Activated T-cell treated with anti-CD3 and anti-CD28 coated beads, Interleukin-2, amount 50 U/mL, for 4 hours (primary cell): ENCODE measurements at places on chromosomes 7 and 10. TPM values are rescaled to one million over a fixed set of nuclear protein-coding genes. Genes with fewer than 3 reads are reported as not detected.

SORBS1 gene
- total RNA-seq = 0.38 TPM

CPVL gene
- total RNA-seq = not detected

DPYSL4 gene
- 6.3 TPM for total RNA-seq

TAS2R41 gene
- not detected for total RNA-seq

FLNC gene
- 0.33 TPM for total RNA-seq

KCNMA1 gene
- total RNA-seq = 0.18 TPM

DLX5 gene
- total RNA-seq = not detected

SMKR1 gene
- 6.2 TPM for total RNA-seq

INHBA gene
- total RNA-seq = 0.38 TPM

FOXI2 gene
- total RNA-seq = not detected

GRCh38 chr10:8304861-8305260, 250.4 kb downstream of the GATA3 start:
- DNase-seq = no peak

DNA sequence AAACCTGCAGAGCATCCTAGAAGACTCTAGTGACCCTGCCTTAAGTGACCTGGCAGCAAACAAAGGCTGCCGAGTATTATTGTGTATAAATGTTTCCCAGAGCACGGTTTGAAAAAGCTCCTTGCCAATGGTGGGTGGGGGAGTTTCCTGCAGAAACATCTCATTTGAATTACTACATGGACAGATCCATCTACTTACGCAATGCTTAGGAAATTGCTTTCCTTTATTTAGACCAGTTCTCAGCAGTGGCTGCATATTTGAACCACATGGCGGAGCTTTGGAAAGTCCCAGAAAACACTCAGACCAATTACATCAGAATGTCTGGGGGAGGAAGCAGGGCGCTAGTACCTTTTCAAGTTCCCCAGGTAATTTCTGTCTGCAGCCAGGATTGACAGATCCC, 560.9 kb downstream of the SDK1 start:
- no peak for DNase-seq

DNA sequence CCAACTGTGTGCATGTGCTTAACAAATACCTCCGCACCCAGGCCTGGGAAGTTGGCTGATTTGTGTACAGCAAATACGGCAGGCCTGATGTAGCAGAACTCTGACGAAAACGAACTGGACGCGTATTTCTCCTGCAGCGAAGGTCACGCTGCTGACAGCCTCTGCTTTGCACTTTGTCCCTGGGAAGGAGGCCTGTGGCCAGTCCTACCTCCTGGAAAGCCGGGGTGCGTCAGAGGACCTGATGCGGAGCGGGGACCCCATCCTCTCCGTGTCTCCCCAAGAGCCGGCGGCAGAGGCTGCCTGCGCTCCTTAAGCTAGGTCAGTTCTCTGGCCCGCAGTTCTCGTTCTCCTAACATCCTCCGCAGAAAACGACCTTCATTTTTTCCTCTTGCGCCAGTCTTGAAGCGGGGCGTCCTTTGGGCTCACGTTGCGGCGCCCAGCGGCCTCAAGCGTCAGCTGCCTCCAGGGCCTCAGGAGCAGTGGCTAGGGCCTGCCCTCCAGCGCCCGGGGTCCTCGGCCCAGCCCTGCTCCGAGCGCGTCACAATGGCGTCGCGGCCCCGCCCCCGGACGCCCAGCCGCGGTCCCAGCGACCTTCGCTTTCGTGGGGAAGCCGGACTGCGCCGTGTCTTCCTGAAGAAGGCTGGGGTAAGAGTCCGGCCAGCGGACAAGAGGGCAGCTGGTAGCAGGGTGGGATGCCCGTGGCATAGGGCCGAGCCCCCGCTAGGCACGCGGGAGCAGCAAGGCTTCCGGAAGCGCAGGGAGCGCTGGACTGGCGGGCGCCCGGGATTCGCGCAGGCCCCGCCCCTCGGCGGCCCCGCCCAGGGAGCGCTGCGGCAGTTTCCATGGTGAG, at the start of gene ZNF487:
TSS of gene ZNF487 (plus strand) at position 821 of the 850 bp plus-strand sequence. CDS start 38,703 bp downstream, outside the sequence.
- peak; percentile 77 for DNase-seq

GRCh38 chr10:100303724-100304319, 17.3 kb upstream of the BLOC1S2 start:
- no peak for DNase-seq

DNA sequence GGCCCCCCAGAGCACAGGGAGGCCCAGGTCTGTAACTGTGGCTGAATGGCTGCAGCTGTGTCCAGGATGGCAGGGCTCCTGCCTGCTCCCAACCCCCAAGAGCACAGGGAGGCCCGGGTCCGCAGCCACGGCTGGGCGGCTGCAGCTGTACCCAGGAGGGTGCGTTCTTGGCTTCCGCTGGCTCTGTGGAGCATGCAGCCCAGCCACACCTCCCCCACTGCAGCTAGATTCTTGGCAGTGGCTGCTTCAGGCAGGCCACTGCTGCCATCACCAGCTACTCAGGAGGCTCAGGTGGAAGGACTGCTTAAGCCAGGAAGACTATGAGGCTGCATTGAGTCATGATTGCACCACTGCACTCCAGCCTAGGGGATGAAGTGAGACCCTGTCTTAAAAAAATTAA, 27.9 kb downstream of the C7orf25 start:
- no peak for DNase-seq

GRCh38 chr7:142716596-142716995, 32.7 kb upstream of the PRSS1 start:
- no peak for DNase-seq

- DNase-seq = peak; percentile 58
These were observed 1.1 kb downstream of the TRRAP start for GRCh38 chr7:98879198-98879978.

DNA sequence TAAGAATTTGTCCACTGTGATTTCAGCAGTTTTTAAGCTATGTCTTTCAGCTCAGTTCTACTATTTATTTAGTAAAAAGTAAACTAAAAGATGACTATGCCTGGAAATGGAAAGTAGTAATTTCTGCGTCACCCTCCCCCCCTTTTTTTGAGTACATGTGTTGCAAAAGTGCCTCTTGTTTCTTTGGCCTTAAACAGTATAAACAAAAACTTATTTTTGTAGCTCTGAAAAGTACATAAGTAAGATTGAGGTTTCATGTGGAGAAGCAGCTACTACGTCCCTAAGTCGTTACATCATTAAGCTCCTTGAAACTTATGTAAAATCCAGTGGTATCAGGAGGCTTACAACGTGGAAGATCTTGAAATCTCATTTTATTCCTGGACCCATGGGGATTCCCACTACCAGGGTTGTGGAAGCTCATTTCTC, 46.3 kb upstream of the HBP1 start:
- DNase-seq = no peak

DNA sequence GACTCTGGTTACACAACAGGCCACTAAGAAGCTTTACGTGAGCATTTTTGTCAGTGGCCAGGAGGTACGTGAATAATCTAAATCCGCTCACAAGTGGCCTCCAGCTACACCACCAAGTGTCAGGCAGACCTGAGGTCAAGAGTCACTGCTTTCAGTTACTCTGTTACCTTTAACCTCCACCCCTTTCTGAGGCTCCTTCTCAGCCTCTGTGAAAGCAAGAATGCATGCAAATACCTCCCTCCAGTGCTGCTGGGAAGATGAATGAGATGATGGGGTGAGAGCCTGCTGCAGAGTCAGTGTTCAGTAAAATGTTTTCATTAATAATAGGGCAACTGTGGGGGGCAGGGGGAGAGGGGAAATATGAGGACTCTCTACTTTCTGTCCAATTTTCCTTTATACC, 11.2 kb downstream of the DDC start:
- no peak for DNase-seq

DNA sequence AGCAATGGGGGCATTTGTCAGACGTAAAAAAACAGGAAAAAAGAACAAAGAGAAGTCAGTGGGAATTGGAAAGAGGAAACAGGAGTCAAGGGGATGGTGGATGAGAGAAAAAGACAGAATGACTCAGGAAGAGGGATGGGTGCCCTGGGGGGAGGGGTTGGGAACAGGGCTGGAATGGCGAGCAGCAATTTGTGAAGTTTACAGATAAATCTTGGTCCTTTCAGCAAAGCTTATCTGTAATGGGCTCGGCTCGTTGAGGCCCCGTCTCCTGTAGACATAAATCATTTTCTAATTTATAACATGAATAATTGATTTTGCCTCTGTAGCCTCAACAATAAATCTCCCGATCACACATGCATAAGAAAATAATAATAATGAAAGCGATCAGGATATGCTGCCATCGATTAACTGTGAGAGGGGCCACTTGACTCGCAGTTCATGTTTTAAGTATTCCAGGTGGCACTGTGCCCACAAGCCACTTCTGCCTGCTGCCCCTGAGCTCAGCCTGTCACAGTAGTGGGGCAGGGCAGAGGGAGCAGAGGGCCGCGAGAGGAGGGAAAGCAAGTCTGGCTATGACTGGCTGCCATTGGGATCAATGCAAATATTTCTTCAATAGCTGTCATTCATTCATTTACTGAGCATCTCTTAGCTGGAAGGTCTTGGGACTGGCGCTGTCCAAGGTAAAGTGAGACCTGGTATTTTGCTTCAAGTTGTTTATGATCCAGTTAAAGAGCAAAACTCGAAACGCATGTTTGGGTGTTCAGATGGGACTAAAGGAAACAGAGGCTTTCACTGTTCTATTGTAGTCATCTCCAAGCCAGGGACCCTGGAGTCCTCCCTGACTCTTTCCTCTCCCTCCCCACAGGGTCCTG, 47.4 kb upstream of the R3HCC1L start:
- no peak for DNase-seq

DNA sequence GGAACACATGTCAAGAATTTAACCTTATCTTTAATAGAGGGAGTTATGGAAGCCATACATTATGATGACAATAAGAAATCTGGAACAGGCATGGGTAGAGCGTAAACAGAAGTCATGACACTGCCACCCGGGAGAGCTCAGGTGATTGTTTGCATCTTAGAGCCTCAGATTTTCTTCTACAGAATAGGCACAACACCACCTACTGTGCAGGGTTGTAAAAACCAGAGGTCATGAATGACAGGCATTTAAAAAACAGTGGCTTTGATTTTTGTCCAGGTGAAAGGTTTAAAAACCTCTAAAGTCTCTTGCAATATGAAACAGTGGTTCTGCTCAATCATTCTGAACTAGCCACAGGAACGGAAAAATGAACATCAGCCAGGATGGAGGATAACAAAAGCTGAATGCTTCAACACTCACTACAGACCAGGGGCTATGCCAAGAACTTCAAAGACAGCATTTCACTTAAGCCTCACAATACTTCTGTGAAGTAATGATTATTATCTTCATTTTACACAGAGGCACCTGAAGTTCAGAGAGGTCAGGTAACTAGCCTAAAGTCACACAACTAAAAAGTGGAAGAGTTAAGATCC, 123.8 kb downstream of the SLC25A13 start:
- no peak for DNase-seq

GRCh38 chr7:136617176-136617575, 251.3 kb upstream of the CHRM2 start:
- no peak for DNase-seq

- no peak for DNase-seq
These were observed 140.1 kb downstream of the GFRA1 start for GRCh38 chr10:116132780-116133399.

GRCh38 chr10:3750006-3750816, 34.8 kb downstream of the KLF6 start:
- no peak for DNase-seq

DNA sequence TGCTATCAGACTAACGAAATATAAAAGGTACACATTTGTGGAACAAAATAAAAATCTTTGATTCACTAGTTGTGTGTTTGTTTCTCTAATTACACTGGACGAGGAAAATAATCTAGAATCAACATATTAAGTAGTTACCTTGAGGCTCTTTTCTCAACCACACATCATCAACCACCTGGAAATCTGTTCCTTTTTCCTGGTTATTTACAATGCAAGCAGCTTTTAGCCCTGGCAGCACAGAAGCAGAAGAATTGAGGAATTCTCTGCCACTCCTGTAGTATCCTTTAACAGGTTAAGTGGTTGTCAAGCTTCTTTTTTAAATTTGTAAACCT, 23.7 kb downstream of the NUP42 start:
- no peak for DNase-seq

DNA sequence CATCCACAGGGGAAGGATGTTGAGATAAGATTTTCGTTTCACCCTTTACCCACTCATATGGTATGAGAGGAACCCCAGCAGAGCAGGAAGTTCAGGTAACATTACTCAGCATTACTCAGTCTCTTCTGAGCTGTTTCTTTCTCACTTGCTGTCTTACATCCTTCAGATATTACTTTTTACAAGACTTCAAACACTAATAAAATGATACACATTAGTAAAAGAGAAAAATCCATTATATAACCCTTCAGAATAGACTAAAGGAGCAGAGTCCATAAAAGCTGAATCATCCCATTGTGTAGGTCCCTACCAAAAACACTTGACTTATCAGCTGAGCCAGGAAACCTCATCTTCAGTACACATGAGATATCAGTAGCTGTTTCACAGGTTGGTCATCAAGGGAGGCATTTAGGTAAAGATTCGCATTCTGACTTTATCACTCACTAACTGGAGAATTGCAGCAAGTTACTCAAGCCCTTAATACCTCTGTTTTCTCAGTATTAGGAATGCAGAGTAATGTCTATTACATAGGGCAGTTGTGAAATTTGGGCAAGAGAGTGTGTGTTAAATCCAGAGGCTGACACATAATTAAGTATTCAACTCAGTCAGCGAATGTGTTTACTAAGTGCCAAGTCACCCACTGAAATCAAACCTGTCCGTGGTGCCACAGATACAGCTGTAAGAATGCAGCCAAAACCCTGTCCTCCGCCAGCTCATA, 44.7 kb downstream of the KLF6 start:
- DNase-seq = no peak

- DNase-seq = no peak
These were observed 2.1 kb downstream of the KIF5B start for GRCh38 chr10:32054094-32054493.

DNA sequence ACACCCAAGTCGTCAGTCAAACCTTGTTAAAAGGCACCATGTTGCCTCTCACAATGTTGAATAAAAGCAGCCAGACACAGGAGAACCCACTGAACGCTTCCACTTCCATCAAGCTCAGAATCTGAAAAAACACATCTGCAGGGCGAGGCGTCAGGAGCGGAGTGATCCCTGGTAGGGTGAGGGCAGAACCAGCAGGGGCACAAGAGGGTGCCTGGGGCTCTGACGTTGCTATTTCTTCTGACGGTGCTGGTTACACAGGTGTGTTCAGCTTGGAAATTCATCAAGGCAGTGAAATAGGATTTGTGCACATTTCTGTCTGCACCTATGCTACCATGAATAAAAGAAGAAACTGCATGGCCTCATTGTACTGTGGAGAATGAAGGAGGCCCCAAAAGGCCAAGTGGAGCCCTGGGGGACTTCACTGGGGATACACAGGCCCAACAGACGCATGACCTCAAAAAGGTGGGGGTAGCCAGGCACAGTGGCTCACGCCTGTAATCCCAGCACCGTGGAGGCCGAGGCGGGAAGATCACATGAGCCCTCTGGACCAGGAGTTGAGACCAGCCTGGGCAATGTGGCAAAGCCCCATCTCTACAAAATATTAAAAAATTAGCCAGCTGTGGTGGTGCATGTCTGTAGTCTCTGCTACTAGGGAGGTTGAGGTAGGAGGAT, 19.2 kb upstream of the NCAPG2 start:
- no peak for DNase-seq

- no peak for DNase-seq
These were observed 390.1 kb downstream of the ATRNL1 start for GRCh38 chr10:115483294-115483693.

DNA sequence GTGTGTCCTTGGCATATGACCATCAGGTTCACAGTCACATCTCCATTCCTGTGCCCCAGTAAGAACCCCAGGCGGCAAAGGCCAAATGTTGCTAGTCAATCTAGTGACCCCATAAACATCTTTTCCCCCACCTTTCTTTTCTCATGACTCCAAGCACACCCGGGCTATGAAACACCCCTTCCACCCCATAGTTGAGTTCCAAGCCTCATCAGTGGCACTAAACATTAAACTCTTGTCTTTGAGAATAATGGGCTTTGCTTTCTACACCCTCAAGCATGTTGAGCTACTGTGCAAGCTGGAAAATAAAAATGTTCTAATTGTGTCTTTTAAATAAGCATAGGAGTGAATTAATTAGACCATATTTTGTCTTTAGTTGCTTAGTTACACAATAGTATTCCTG, 9.4 kb downstream of the ARID5B start:
- no peak for DNase-seq
